Stimulated activated CD4-positive, alpha-beta T cell treated with anti-CD3 and anti-CD28 coated beads, Interleukin-2, amount 100 ng/mL, for 48 hours (primary cell): ENCODE measurements at places on chromosomes 1 and 21.

- no peak for DNase-seq
These were observed 413.7 kb downstream of the SETD4 start for GRCh38 chr21:35646606-35647005.

- no peak for DNase-seq
These were observed 11.4 kb downstream of the GLIS1 start for GRCh38 chr1:53727461-53728092.

DNA sequence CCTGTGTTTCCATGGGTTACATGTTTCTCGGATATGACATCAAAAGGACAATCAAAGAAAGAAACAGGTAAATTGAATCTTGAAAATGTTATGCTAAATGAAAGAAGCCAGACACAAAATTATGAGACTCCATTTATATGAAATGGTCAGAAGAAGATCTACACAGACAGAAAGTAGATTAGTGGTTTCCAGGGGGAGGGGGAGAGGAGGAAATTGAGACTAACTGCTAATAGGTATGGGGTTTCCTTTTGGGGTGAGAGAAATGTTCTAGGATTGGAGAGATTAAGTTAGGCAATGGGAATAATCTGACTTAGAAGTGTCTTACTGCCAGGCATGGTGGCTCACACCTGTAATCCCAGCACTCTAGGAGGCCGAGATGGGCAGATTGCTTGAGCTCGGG is 21.8 kb downstream of the ITGB3BP start:
- DNase-seq, result no peak

DNA sequence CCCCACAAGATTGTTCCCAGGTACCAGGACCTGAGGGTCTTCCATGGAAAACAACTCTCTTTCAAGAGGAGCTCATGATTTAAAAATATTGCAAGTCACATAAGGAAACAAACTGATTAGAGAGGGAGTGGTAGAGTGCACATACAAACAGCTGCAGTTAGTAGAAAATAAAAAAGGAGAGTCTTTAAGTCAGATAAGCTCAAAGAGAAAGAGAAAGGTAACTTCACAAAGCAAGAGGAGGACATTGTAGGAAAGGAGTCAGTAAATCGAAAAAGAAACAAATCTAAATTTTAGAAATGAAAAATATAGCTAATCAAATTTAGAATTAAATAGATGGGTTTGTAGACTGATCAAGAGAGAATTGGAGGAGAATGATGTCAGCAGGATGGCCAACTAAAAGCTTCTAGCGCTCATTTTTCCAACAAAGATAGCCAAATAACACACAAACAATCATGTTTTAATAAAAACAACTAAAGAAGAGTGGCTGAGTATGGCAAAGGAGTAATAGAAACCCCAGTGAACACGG is 86.1 kb upstream of the CD53 start:
- DNase-seq, result no peak

GRCh38 chr1:9066945-9067807 is 2.3 kb downstream of the SLC2A5 start:
- no peak for DNase-seq
